Neural progenitor cell (in vitro differentiated cells): ENCODE measurements at places on chromosomes 2 and 18.

- no peak for DNase-seq
These were observed 236.1 kb downstream of the VAPA start for GRCh38 chr18:10149768-10150556.

DNA sequence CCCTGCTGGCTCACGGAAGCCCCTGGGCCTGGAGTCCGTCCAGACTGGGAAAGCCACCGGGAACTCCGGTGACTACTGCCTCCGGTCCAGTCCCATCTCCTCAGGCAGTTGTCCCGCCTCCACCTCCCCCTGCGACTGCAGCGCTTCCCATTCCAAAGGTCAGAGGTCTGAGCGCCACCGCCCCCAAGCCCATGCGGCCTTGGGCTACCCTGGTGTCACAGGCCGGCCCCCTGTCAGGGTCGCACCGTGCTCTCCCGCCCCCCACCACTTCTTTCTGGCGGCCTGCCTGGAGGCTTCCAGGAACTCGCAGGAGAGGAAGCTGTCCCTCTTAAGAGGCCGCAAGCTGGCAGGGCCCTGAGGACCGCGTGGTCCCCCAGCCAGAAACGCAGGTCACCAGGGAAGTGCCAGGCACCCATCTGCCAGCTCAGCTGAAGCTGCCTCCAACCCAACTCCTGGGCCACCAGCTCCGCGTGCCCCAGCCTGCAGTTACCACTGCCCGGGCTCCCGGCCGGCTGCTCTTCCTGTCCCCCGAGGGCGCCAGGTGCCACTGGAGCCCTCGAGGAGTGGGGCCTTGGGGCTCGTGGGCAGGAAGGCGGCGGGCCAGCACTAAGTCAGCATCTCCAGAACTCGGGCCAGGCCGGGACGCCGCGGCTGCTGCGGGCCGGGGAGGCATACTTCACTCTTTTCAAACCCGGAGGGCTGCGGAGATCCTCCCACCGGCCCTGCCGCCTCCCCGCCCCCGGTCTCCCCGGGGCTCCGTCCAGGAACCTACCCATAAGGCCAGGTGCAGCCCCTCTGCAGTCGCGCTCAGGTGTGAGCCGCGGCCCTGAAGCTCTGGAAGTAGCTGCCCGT, 83.3 kb upstream of the POMC start:
- DNase-seq, result no peak

DNA sequence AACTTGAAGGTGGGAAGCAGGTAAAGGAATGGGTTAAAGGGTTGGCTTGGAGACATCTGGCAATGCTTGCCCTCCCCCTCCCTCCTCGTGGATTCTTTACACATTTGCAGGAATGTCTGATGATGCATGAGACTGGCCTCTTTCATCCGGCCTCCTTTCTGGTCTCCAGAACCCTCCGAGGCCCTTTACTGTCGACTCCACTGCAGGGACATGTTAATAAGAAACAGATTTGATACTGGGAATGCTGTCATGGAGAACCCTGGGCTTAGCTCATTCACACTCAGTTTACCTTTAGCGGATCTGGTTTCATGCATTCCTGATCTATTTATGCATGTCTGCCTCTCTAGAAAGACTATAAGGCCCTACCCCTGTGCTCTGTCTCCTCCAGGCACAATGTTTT, 238.7 kb downstream of the TGIF1 start:
- peak; percentile 39 for DNase-seq

GRCh38 chr2:73033142-73033765, 38.3 kb downstream of the SFXN5 start:
- no peak for DNase-seq

- DNase-seq, result peak; percentile 60
These were observed 282.1 kb downstream of the ZNF516 start for GRCh38 chr18:76212960-76213359.

DNA sequence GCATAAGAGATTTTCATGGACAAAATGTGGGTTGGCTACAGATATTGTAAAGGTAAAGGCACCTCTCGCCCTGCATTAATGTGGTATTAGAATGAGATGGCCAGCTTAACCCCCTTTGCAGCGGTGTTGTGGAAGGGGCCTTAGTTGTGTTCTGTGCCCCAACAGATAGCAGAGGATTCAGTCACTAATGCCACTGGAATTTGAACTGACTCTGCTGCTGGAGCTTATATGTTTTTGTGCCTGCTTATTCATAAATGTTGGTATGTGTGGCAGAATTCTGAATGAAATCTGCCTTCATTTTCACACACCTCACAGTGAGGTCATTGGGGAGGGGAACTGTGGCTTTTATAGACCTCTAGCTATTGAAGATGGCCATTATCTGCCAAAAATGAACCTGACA, 90.7 kb upstream of the ITGA6 start:
- no peak for DNase-seq

- DNase-seq, result no peak
These were observed 105.5 kb upstream of the HDAC4 start for GRCh38 chr2:239506101-239506857.

DNA sequence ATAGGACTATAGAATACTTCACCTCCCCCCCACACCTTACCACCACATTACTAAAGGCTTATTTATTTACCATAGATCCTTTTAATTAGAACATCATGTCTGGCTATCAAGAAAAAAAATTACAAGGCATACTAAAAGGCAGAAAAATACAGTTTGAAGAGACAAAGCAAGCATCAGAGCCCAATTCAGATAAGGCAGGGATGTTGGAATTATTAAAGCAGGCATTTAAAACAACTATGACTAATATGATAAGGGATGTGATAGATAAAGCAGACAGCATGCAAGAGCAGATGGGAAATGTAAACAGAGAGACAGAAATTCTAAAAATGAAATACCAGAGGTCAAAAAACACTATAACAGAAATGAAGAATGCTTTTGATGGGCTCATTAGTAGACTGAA, 55.4 kb upstream of the SMIM21 start:
- no peak for DNase-seq

- DNase-seq, result no peak
These were observed 165.0 kb downstream of the ANKRD30B start for GRCh38 chr18:14912967-14913366.

GRCh38 chr2:221330436-221330835, 241.7 kb downstream of the EPHA4 start:
- DNase-seq, result no peak

GRCh38 chr2:217657252-217657651, 345.5 kb downstream of the TNS1 start:
- DNase-seq, result no peak

- DNase-seq, result no peak
These were observed 198.6 kb downstream of the MEMO1 start for GRCh38 chr2:31812051-31812798.

DNA sequence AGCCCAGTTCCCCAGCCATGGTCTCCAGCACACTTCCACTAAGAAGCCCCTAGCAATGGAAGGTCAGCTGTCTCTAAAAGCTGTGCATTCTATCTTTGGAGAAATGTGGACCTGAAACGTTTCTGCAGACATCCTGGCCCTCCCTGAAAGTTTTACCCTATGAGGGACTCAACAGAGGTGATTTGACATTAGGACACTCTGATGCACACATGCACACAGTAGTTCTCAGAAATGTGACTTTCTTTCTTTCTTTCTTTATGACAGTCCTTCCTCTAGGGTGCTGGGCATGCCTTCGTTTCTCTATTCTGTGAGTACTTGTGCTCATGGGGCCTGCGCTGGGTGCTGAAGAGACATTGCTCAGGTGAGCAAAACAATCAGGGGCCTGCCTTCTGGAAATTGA, 857.3 kb downstream of the RNF144A start:
- no peak for DNase-seq

GRCh38 chr2:180728928-180729559, 251.4 kb upstream of the UBE2E3 start:
- DNase-seq, result no peak

GRCh38 chr2:172415157-172415864, 12.1 kb upstream of the ITGA6 start:
- DNase-seq, result no peak

GRCh38 chr18:24500217-24500616, 39.8 kb downstream of the HRH4 start:
- DNase-seq, result no peak

GRCh38 chr2:179255129-179255528, 9.5 kb downstream of the SESTD1 start:
- DNase-seq, result no peak

- no peak for DNase-seq
These were observed 14.4 kb upstream of the SLC4A5 start for GRCh38 chr2:74357627-74358026.

- peak; percentile 70 for DNase-seq
These were observed 12.3 kb downstream of the EN1 start for GRCh38 chr2:118834901-118835745.

DNA sequence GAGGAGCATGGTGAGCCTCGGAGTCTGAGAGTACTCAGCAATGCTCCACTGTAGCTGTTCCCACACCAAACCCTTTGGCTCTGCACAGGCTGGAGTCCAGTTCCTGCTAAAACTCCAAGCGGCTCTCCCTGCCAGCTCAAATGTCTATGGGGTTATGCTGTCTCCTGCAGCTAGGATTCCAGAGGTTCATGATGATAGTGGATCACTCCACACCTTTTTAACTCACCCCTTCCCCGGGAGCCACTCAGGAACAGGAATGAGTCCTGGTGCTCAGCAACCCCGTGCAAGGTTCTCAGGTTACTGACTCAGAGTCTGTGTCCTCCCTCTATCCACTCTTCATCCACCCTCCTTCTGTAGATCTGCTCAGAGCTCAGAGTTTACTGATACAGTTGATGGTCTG, 410.0 kb downstream of the CDH19 start:
- DNase-seq, result no peak

GRCh38 chr2:42854207-42854818, 61.9 kb upstream of the HAAO start:
- DNase-seq, result peak; percentile 49

DNA sequence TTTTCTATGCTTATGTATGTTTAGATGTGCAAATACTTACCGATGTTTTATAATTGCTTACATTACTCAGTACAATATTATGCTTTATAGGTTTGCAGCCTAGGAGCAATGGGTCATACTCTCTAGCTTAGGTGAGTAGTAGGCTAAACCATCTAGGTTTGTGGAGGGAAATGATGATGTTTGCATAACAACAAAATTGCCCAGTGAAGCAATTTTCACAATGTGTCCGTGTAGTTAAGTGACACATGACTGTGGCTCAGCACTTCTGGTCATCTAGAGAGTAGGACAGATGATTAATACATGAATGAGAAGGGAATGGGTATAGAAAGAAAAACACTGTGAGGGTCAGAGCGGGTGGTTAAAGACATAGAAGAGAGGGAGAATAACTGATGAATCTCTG, 2116.2 kb upstream of the PIK3C3 start:
- DNase-seq, result no peak

- no peak for DNase-seq
These were observed 8.5 kb downstream of the SUCLG1 start for GRCh38 chr2:84450288-84451227.

- no peak for DNase-seq
These were observed 8.3 kb downstream of the CERKL start for GRCh38 chr2:181648478-181649155.

- DNase-seq, result no peak
These were observed 68.9 kb downstream of the USP40 start for GRCh38 chr2:233497692-233498091.

GRCh38 chr2:232655392-232655791, 22.0 kb downstream of the EFHD1 start:
- no peak for DNase-seq

- DNase-seq, result no peak
These were observed 259.0 kb downstream of the HNMT start for GRCh38 chr2:138223319-138223718.

- no peak for DNase-seq
These were observed 124.0 kb downstream of the GULP1 start for GRCh38 chr2:188415754-188416083.

GRCh38 chr18:12749121-12749520, 46.3 kb downstream of the PSMG2 start:
- no peak for DNase-seq

DNA sequence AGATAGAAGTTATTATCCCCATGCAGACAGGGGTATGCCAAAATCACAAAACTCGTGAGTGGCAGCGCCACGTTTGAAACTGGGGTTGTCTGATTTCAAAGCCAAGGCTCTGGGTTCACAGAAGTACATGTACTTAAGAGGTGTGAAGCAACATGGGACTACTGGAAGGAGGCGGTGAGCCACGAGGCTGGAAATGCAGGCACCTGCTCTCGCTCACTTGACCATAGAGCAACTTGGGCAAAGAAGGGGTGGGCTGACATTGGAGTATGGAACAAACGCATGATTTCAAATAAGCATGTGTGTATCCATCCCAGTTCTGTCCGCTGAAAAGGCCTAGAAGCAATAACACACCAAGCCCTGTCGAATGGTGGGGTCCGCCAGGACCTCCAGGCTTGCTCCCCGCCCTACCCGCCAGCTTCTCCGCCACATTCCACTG, 593 bp upstream of the ACTR2 start:
- no peak for DNase-seq

GRCh38 chr2:166573391-166573790, 79.3 kb upstream of the SCN7A start:
- DNase-seq, result peak; percentile 80

GRCh38 chr18:5890331-5891183, 4.8 kb downstream of the TMEM200C start:
- DNase-seq, result peak; percentile 84

DNA sequence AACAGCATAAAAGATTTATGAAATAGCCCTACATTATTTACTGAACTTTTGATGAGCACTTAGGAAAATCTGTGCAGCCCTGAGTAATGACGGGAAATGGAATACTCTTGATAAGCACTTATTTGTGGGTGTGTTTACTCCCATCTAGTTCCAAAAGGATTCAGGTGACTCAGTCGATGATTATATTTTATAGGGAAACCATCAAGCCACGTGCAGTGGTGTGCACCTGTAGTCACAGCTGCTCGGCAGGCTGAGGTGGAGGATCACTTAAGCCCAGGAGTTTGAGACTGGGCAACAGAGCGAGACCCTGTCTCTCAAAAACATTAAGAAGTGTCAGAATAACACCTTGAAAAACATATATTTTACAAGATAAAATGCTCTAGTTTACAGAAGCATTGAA, 91.9 kb downstream of the CABYR start:
- DNase-seq, result no peak

DNA sequence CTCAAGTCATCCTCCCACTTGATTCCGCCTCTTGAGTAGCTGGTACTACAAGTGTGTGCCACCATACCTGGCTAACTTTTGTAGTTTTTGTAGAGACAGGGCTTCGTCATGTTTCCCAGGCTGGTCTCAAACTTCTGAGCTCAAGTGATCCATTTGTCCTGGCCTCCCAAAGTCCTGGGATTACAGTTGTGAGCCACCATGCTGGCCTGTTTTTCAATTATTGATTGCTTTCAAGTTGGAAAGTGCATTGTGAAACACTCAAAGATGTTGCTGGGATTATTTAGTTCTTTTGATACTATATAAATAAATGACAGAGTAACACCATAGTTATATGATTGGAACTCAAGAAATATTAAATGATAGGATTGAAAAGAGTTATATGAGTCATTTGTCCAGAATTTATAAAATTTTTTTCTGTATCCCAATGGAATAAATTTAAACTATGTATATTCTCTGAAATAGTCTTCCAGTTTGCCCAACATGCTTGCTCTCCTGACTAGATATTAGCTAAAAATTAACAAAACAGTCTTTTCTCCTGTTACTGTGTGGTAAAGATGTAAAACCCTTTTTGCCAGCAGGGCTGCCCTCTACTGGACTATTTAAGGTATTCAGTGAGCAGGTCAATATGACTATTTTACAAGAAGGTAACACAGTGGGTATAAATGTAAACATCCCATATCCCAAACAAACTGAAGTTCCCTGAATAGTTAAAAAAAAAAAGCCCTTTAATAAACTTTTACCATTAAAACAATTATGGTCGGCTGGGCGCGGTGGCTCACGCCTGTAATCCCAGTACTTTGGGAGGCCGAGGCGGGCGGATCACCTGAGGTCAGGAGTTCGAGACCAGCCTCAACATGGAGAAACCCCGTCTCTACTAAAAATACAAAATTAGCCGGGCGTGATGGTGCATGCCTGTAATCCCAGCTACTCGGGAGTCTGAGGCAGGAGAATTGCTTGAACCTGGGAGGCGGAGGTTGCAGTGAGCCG, 42.7 kb downstream of the ACSL3 start:
- DNase-seq, result peak; percentile 56
